CD4-positive, alpha-beta T cell treated with Interleukin-12 subunit alpha and Interleukin-12 subunit beta, for 1 hour (primary cell): ENCODE measurements at places on chromosomes 1 and 21.

GRCh38 chr1:46315669-46316403 lies 12.3 kb downstream of the UQCRH start:
- no peak for DNase-seq

GRCh38 chr21:30340714-30341573 lies 3.5 kb upstream of the KRTAP27-1 start:
- peak; percentile 22 for DNase-seq

DNA sequence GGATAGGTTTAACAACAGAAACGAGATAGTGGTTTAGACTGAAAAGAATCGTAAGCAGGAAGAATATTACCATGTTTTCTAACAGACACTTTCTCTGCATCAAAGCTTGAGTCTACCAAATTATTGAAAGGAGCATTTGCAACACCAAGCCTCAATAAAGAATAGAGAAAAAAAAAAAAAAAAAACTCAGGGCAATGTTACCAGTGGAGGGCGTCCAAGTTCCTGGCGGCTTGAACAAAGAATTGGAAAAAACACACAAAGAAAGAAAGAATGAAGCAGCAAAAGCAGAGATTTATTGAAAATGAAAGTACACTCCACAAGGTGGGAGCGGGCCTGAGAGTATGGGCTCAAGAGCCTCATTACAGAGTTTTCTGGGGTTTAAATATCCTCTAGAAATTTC lies 686.5 kb upstream of the ADGRL2 start:
- no peak for DNase-seq

GRCh38 chr1:17970757-17971156 lies 136.8 kb upstream of the IGSF21 start:
- DNase-seq, result no peak

DNA sequence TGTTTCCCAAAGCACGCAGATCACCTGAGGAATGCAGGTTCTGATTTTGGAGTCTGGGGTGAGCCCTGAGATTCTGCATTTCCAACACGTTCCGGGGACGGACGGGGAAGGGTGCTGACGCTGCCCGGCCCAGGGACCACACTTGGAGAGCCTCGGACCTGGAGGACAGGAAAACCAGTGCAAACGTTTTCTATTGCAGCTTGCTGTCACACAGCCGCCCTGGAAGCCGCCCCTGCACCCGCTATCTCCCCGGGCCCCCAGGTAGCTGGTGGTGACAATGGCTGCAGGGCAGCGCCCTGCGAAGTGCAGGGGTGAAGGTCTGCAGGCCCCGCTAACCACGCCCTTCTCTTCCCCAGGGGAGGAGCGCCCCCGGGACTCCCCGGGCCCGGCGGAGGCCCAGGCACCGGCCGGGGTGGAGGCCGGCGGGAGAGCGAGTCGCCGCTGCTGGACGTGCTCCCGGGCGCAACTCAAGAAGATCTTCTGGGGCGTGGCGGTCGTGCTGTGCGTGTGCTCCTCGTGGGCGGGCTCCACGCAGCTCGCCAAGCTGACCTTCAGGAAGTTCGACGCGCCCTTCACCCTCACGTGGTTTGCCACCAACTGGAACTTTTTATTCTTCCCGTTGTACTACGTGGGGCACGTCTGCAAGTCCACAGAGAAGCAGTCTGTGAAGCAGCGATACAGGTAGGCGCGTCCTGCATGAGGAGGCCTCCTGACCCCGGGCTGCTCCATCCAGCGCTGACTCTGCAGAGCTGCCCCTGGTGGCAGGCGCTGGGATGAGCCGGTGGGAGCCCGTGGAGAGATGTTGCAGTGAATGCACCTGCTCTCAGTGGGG lies 142.0 kb upstream of the COA6 start:
- no peak for DNase-seq

DNA sequence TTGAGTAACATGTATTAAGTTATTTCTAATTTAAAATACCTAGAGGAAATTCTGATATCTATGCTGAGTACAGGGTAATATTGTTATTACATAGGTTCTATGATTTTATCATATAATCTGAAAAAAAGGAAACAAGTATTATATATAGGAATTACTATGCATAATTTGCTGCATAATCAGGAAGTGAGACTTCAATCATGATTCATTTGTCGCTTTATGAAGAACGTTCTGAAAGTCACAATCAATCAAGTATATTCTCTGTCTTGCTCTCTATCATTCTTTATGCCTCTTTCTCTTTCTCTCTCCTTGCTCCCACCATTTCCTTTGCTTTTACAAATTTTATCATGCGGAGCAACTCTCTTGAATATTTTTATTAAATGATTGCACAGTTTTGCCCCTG lies 1130.3 kb downstream of the PLA2G4A start:
- no peak for DNase-seq

DNA sequence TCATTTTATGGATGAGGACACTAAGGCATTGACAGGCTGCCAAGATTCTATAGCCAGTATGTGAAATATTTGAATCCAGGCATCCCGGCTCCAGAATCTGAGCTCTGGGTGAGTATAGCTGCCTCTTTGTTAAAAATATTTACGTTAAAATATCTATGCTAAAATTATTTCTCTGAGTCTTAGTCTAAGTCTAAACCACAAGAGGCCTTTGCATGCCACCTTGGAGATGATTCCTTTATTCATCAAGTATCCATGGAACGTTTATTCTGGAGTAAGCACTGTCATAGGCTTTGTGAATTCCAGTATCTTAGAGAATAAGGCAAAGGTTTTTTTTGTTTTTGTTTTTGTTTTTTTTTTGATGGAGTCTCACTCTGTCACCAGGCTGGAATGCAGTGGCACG lies 116.4 kb downstream of the GREM2 start:
- no peak for DNase-seq

DNA sequence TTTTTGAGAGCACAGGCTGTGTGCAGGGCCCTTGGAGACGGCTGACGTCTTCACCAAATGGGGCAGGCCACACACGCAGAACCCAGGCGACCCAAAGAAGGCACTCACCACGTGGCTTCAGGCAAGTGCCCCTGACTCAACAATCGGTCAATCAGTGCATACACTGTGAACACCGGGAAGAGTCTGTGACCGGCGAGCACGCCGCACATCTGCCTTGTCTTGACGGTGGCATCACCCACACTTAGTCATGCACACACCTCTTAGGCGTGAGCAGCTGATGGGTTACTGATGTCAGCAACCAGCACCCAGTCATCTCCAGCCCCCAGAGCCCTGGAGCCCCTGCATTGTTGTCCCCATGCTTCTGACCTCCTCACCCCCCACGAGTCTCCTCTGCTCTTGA lies 4.9 kb upstream of the LRRC3 start:
- no peak for DNase-seq

- DNase-seq, result no peak
Measured at GRCh38 chr1:185934476-185935189, 200.4 kb downstream of the HMCN1 start.

DNA sequence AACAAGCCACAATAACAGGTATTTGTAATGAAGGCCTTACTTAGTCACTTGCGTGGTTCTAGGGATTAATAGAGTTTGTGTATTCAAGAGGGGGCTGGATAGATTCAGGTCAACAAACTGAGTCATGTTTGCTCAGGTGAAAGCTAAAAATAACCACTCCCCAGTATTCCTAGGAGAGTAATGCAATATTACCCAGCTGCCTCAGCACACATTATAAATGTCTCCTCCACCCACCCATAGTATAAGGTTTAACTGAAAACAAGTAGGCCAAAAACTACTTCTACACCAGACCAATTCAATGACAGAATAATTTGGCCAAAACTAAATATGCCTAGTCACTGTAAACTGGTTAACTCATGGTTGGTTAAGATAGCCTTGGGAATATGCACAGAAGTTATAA lies 34.4 kb downstream of the WLS start:
- no peak for DNase-seq

DNA sequence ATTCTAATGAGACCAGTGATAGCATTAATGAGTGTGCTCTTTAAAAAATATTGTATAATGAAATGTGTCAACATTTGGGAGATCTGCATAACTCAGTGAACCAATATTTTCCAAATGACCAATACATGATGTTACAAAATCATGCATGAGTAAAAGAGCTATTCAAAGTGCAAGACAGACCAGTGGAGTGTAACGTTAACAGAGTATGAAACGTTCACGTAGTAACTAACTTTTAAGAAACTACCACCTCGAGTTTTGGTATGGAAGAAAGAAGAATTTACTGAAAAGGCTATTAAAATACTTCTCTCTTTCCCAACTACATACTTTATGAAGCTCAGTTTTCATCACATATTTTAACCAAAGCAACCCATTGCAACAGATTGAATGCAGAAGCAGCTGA lies 9.6 kb upstream of the SLC6A9 start:
- DNase-seq, result no peak

DNA sequence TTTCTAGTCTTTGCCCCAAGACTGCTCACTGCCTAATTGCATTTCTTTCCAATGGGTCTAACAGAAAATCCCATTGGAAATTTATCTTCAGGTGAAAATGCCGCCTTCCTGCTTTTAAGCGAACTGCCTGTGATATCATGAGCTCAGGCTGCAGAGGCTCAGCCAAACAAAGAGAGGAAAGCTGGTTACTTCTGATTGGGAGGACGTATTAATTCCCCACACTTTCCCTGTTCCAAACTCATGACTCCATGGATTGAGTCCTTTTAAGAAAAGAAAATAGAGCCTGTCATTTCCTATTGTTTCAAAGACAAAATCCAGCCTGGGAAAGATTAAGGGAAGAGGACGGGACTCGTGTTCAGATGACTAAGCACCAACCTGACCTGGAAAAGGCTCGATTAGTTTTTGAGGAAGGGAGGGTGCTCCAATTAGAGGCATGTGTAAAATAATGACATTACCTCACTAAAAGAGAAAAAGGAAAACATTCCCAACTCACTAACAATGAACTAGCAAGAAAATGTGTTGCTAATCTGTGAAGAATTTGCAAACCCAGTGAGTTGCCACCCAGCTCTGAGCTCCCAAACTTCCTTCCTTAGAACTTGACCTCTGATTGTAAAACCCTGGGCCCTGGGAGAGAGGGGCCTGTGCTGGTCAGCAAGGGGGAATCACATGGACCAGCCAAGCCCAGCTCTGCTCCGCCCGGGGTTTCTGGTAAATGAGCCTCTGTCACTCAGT lies 61.2 kb downstream of the TCP10L start:
- DNase-seq, result no peak

GRCh38 chr1:96427616-96428015 lies 294.0 kb upstream of the PTBP2 start:
- DNase-seq, result no peak

DNA sequence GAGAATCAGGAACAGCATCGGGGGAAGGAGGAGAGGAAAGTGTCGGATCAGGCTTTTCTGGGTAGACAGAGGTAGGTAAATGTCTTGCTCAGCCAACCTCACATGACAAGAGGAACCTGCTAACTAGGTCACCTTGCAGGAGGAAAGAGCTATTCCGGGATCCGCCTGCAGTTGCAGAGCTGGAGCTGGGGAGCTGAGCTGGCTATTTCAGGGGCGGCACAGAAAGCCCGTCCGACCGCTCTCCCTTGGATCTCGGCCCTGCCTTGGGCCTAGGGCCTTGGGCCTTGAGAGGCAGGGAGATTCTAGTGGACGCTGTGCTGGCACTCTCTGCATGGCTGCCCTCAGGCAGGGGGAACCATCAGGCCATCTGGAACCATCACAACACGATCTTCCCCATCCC lies 56.5 kb upstream of the CTPS1 start:
- no peak for DNase-seq

DNA sequence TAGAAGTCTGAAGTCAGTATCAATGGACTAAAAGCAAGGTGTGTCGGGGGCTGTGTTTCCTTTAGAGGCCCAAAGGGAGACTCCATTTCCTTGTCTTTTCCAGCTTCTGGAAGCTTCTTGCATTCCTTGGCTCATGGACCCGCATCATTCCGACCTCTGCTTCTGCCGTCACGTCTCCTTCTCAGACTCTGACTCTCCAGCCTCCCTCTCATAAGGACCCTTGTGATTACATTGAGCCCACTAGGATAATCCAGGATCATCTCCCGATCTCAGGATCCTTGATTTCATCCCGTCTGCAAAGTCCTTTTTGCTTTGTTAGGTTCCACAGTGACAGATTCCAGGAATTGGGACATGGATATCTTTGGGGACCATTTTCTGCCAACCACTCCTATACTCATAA lies 265.8 kb upstream of the CSF3R start:
- no peak for DNase-seq

- DNase-seq, result no peak
Measured at GRCh38 chr1:116586741-116587143, 15.9 kb upstream of the CD58 start.

DNA sequence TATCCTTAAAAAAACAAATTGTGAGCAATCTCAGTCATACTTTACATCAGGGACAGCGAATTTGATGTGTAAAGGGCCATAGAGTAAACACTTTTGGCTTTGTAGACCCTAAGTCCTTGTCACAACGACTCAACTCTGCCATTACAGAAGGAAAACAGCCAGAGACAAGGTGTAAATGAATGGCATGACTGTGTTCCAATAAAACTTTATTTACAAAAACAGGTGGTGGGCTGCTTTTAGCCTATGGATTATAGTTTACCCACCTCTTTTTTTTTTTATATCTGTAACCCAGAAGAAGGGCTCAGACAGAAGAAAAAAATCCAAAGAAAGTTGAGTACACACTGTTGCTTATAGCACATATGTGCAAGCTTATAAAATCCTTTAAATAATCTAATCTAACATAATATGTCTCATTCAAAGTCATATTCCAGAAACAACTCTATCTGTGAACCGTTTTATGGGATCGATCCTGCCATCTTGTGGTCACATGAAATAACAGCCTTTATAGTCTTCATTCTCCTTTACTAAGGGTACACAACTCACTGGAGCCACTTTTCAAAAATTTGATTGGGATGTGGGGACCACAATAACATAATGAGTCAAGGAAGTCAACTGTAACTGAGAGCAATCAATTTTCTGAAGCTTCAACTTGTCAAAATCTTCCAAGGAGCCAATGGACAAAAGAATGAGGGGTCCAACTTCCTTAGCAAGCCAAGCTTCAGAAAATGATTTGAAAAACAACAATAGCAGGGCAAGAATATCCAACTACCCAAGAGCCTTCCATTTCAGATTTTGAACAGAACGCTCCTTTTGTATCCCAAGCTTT lies 142.2 kb upstream of the KRTAP19-8 start:
- peak; percentile 60 for DNase-seq

- DNase-seq, result no peak
Measured at GRCh38 chr1:51070011-51070410, 32.0 kb upstream of the C1orf185 start.

GRCh38 chr1:31587720-31588423 lies 11.6 kb downstream of the TINAGL1 start:
- peak; percentile 31 for DNase-seq

DNA sequence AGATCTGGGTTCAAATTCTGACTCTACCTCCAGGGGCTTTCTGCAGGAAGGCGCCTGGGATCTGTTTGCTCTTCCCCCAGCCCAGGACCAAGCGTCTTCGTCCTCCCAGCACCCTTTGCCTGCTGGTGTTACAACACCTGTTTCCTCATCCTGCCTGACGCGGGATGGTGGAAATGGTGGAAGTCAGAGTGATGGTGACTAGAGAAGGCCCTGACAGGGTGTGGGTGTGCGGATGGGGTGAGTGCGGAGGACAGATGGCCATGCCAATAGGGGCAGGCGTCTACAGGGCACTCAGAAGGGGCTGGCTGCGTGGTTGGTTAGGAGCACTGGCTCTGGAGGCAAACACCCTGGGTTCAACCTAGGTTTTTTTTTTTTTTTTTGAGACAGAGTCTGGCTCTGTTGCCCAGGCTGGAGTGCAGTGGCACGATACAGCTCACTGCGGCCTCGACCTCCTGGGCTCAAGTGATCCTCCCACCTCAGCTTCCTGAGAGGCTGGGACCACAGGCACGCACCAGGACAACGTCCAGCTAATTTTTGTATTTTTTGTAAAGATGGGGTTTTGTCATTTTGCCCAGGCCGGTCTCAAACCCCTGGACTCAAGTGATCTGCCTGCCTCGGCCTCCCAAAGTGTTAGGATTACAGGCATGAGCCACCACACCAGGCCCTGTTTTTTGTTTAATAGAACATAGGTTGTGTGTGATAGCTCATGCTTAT lies 1.5 kb downstream of the THEMIS2 start:
- no peak for DNase-seq

- no peak for DNase-seq
Measured at GRCh38 chr1:52203935-52204625, 62.2 kb downstream of the ZFYVE9 start.
